ENCODE measurements at places on chromosomes 13 and 19.
A peak's percentile ranks its signal among the peaks of the same experiment; 100 is the strongest.

DNA sequence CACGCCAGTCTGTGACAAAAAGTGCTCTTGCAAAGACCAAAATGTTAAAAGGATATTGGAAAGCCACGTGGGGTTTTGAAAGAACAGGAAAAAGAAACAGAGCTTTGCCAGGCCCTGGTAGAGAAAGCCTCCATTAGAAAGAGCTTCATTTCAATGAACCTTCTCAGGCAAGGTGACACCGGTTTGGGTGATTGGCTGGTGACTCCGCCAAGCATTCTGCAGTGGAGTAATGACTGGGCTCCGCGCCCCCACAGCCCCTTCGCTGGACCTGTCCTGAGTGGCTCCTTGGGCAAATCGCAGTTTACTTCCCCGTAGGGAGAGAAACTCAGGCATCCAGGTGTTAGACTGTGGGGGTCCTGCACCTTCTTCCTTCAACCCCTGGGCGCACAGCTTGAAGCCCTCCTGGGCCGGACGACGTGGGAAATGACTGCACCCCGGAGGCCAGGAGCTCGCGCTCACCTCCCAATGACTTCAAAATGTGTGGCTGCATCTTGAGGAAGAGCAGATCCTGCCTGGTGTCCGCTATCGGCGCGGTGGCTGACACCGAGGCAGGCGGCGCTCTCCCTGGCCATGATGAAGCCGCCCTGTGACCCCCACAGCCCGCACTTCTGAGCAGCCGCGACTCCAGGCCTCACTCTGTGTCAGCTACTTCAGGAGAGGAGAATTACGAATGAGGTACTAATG lies 444.6 kb upstream of the SGCG start:
- ATAC-seq: no peak

- ATAC-seq: no peak
Observed at GRCh38 chr13:50991579-50992521, 82.3 kb downstream of the RNASEH2B start.

DNA sequence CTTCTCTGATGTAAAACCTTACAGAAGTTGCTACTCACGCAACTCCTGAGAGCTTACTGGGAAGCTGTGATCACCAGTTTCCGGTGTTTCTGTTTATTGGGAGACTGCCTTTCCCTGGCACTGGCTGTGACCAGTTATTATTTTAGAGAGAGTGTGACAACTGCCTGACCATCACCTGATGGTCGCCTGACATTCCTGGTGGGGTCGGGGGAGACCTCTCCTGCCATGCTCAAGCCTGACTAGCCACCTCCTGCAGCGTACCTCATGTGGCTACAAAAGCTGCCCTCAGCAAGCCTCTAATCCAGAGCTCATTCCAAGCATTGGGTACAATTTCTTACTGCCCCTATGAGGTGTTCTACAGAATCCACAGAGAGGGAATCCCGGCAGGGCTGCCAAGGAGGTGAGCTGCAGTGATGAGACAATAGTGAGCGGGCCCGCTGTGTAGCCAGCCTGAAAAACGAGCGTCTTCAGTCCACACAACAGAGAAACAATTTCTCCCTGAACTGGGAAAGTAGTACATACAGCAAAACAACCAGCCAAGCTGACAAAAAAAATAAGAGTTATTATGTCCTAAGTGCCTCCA lies 28.7 kb downstream of the GJA3 start:
- ATAC-seq: no peak

- ATAC-seq: no peak
Observed at GRCh38 chr19:51257471-51257870, 6.6 kb downstream of the SIGLECL1 start.

- ATAC-seq: no peak
Observed at GRCh38 chr19:55441319-55441691, 1.8 kb downstream of the SHISA7 start.

DNA sequence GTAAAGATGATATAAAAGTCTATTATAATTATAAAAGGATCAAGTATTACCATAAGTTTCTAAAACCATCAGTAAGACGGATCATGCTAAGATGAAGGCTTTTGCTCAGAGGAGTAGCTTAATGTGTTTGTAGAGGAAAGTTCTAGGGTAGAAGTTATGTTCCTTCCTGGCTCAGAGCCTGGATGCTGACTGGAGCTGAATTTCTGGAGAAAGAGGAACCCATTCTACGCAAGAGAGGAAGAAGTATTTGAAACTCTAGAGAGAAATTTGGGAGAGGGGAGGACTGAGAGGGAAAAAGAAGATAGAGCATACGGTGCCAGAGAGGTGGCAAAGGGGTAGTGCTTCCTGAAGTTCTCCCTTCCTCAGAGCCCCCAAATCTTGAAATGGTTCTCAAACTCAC lies 51.4 kb upstream of the SGCG start:
- no peak for ATAC-seq

- ATAC-seq: no peak
Observed at GRCh38 chr13:48892053-48892687, 83.5 kb upstream of the FNDC3A start.

DNA sequence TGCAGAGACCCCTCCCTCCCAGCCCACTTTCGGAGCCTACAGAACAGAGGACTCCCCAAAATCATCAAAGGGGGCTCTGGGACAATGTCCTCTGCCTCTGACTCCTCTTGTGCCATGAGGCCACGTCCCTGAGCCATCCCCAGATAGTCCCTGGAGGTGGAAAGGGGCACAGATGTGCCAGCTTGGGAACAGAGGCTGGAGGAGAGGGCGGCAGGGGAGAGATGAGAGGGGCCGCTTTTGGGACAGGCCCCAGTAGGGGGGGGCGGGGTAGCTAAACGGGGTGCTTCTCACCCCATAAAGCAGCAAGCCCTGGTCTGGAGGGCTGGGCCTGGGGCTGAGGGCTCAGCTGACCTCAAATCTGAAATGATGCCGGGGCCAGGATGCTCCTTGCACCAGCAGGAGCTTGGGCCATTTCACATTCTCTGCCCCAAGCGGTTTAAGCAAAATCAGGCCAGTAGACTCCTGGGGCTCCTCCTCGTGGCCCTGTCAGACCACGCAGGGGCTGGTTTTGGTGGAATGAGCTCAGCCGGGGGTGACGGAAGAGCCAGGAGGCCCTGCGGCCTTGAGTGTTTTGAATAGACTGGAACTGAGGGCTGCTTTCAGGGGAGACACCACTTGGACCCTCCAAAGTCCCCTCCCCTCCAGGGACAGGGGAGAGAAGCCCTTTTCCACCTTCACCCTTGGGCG lies 27.1 kb downstream of the ONECUT3 start:
- no peak for ATAC-seq

DNA sequence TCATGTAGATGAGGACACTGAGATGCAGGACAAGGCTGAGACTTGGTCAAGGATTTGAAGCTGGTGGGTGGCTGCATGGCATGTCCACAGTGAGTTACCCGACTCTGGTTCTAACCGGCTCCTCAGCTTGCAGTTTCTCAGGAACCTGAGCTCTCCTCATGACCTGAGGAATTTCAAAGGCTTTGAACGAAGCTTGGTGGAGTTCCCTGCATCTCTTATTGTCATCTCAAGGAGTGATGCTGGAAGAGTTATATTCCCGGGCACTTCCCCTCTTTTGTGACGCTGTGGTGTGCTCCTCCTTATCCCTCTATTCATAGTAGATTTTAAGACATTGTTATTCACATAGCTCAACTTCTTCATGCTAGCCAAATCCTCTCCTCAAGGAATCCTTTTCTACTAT lies 500.1 kb upstream of the HTR2A start:
- ATAC-seq: no peak

DNA sequence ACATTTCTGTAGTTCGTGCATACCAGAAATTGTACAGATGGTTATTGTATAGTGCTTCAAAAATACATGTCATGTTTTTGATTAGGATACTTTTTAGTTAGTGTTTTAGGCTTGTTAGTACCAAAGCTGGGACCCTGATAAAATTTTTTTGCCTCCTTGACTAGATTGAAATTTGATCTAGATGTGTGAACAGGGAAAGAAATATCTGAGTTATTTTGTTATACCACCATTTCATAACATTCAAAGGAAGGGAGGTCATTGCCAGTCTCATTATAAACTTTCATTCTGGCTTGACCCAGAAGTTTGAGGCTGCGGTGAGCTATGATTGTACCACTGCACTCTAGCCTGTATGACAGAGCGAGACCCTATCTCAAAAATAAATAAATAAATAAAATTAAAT lies 9.0 kb downstream of the LMO7 start:
- no peak for ATAC-seq

- no peak for ATAC-seq
Observed at GRCh38 chr13:59771272-59771671, 392.5 kb downstream of the DIAPH3 start.

DNA sequence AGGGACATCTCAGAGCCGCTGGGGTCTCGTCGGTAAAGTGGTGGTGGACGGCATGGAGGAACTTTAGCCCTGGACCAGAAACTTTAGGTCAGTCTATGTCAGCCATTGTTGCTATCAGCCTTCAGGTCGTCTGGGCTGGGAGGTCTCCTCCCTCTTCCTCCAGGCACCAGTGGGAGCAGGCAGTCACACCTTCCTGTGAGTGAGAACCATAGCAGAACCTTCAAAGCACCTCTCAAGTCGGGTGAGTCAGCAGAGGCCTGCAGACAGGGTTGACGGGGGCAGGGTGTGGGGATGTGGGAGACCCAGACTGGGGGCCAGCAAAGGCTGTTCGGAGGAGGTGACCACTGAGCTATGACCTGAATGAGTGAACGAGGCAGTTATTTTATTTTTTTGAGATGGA lies 15.4 kb upstream of the SBNO2 start:
- no peak for ATAC-seq

GRCh38 chr19:32032561-32032960 lies 312.8 kb upstream of the ZNF507 start:
- ATAC-seq: no peak

- no peak for ATAC-seq
Observed at GRCh38 chr13:75071796-75072195, 410.2 kb downstream of the TBC1D4 start.

DNA sequence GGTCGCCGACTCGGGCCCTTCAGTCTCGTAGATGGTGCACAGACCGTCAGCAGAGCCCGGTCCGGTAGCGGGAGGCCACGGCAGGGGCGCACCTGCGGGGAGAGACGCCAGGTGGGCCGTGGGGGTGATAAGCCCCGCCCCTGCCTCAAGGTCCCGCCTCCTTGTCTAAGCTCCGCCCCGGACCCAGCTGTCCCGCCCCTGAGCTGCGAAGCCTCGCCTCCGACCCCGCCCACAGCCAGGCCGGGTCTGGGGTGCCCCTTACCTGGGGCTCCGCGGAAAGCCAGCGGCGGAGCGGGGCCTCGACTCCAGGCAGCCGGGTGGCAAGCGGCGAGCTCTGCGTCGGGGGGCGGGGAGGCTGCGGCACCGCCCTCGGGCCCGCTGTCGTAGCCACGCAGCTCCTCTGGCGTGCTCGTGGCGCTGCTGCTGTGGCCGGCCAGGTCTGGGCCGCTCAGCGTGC lies 4.7 kb downstream of the PRR36 start:
- ATAC-seq: peak; percentile 55

GRCh38 chr13:60165391-60166099 lies 1.8 kb upstream of the DIAPH3 start:
- ATAC-seq: no peak

- no peak for ATAC-seq
Observed at GRCh38 chr13:34926508-34926907, 15.6 kb upstream of the NBEA start.

DNA sequence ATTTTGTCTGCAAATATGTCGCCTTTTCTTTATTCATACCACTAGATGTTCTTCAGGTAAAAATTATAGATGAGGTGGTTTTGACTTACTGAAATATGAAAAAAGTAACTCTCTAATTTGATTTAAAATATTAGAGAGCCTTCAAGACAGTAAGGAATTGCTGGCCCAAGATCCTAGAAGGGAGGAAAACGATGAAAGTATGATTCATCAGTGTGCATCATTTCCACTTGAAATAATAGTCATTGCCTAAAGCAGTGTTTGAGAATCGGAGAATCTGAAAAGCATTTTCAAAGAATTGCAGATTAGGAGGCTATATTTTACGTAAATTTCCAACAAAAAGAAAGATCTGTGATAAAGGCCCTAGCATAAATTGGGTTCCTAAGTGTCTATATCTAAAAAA lies 1707.9 kb upstream of the PRR20A start:
- ATAC-seq: no peak

DNA sequence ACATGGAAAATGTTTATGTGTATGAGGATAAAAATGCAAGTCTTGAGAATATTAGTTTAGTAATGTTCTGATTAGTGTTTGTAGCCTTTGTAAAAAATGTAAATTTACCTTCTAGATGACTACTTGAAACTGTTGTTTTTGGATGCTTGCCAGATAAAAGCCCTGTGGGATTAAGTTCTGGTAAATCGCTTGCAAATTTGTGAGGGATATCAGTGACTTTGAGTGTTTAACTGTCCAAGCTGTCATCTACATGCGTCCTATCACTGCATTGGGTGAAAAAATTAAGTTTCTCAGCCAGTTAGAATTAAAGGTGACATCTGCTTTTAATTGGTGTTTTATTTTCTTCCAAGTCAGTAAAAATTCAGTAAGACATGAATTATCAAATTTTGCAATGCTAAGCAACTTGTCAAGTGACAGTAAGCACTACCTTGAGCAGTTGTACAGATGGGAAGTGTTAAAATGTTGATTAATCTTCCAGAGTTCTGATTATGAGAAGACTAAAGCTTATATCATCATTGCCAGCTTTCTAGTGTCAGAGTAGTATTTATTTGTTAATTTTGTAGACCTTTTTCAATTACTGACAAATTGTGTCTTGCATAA lies 88.0 kb downstream of the PCCA start:
- ATAC-seq: no peak

DNA sequence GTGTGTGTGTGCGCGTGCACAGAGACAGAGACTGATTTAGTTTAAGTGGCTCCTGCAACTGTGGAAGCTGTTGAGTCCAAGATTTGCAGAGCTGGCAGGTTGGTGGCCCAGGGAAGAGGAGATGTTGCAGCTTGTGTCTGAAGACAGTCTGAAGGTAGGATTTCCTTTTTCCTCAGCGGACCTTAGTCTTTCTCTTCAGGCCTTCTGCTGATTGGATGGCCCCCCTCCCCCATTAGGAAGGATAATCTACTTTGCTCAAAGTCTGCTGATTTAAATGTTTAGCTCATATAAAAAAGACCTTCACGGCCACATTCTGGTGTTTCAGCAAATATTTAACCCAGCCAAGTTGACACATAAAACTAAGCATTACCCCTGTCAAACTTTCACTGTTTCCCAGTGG lies 84.3 kb downstream of the SLC15A1 start:
- no peak for ATAC-seq

DNA sequence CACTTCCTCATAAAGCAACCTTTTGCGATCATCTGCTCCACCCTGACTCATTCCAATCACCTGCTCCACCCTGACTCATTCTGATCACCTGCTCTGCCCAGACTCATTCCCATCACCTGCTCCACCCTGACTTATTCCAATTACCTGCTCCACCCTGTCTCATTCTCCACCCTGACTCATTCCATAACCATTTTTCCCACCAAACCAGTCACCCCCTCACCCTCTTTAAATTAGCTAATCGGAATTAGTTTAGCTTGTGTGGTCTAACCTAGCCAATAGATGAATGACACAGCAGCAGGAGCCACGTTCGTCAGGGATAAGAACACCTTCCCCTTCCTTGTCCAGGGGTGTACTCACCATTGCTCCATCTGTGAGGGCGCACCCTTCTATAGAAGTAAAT lies 134.0 kb downstream of the COG6 start:
- ATAC-seq: no peak

GRCh38 chr13:47545201-47546024 lies 455.7 kb downstream of the SUCLA2 start:
- no peak for ATAC-seq

GRCh38 chr19:9917321-9917720 lies 19.0 kb downstream of the OLFM2 start:
- peak; percentile 57 for ATAC-seq

GRCh38 chr19:49929121-49929610 lies at the start of the genes ATF5 and NUP62:
Gene ATF5, plus strand, starts transcription at chr19:49929205. Its CDS starts 1,646 bp downstream, at chr19:49930851.
Gene NUP62, minus strand, starts transcription at chr19:49929504. Its CDS starts 19,697 bp downstream, at chr19:49909807.
- peak; percentile 60 for ATAC-seq

GRCh38 chr13:32125221-32125689 lies 93.7 kb downstream of the FRY start:
- peak; percentile 96 for ATAC-seq

GRCh38 chr13:54592201-54592600 lies 1563.6 kb downstream of the OLFM4 start:
- ATAC-seq: no peak
